ENCODE measurements at places on chromosomes 1 and 21.

DNA sequence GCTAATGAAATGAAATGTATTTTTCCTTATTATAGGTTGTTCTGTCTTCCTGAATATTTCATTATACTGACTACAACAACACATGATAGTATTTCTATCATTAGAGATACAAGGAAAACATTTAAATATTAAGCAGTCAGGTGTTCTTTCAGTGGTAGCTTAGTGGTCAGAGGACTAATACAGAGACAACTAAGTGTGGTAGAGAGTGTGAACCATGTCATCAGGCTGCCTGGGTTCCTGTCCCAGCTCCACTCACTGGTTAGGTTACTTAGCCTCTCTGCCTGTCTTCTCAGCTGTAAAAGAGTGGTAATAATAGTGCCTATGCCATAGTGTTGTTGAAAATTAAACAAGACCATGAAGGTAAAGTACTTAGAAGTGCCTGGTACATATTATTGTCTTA, 3.9 kb downstream of the UAP1 start:
- no peak for DNase-seq

- DNase-seq, result peak; percentile 67
Observed at GRCh38 chr1:93304716-93305138, 41.0 kb upstream of the DR1 start.

DNA sequence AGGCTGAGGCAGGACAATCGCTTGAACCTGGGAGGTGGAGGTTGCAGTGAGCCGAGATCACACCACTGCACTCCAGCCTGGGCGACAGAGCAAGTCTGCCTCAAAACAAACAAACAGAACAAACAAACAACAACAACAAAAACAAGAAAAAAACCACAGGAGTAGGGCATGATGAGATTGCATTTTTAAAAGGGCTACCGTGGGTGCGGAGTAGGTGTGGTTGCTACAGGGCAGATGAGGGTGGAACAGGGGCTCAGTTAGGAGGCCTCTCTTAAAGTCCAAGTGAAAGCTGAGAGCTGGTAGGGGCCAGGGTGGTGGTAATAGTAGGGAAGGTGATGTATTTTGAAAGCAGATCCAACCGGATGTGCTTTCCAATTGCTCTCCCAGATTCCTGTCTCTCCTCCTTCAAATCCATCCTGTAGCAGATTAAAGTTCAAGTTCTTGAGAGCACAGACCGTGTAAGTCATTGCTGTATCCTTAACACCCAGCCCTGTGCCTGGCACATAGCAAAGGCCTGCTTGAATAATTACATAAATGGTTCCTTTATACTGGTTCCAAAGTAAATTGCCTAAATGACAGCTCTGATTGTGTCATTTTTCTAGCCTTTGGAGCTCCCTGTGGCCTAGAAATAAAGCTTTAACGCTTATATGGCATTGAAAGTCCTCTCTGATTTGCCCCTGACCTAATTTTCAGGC, 4.2 kb upstream of the LINGO4 start:
- no peak for DNase-seq

DNA sequence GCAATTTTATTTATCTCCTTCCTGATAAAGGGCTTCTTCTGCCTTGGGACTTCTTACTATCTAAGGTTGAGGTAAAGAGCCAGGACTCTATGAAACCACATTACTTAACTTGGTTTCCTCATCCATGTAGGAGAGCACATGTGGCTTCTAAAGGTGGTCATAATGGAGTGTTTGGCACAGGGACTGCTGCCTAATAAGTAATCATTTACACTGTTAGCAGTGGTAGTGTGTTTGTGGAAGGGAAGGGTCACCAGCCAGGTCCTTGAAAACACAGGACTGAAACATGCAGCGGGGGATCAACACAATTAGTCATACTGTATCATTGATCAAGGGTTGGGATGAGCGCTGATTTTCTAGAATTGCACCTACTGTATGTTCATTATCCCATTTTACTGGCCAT, 59.6 kb downstream of the UCK2 start:
- DNase-seq, result no peak

DNA sequence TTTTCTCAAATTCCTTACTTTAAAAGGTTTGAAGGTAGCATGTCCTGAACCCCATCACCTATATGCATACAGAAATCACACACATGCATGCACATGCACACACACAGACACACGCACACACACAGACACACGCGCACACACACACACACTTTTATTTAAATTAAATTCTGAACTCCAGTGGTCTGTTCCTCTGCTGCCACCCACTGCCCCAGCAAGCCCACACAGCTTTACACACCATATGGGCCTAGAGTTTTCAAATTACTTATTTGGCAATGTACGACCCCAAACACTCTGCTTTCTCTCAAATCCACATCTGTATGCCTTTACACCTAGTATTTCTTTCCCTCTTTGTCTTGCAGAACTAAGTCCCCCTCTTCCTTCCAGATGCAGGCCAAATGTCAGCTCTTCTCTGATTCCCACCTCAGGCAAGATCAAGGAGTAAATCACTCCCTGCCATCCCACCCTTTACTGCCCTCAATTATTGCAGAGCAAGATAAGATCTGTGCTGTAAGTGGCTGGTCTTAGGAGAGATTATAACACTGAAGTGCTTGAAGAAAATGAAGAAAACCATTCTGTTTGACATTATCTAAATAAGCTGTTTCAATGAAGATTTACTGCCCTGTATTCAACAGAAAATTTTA, 429.9 kb upstream of the CXADR start:
- no peak for DNase-seq

DNA sequence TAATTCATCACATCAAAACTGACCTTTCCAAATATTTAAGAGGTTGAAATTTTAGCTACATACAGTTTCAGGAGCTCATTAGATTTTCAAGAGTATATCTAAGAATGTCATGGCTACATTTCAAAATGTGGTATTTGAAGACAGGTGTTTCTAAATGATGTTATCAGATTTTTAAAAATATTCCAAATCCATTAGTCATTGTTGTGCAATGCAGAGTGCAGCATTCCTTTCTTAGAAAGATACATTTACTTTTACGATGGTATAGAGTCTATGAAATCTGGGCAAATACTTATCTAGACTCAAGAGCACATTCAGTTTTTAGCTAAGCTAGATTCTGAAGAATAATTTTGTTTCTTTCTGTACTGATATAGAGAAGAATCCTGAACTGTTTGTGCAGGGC, 230.3 kb downstream of the CHRM3 start:
- no peak for DNase-seq

GRCh38 chr21:35256468-35256988, 207.4 kb upstream of the RUNX1 start:
- peak; percentile 99 for DNase-seq

DNA sequence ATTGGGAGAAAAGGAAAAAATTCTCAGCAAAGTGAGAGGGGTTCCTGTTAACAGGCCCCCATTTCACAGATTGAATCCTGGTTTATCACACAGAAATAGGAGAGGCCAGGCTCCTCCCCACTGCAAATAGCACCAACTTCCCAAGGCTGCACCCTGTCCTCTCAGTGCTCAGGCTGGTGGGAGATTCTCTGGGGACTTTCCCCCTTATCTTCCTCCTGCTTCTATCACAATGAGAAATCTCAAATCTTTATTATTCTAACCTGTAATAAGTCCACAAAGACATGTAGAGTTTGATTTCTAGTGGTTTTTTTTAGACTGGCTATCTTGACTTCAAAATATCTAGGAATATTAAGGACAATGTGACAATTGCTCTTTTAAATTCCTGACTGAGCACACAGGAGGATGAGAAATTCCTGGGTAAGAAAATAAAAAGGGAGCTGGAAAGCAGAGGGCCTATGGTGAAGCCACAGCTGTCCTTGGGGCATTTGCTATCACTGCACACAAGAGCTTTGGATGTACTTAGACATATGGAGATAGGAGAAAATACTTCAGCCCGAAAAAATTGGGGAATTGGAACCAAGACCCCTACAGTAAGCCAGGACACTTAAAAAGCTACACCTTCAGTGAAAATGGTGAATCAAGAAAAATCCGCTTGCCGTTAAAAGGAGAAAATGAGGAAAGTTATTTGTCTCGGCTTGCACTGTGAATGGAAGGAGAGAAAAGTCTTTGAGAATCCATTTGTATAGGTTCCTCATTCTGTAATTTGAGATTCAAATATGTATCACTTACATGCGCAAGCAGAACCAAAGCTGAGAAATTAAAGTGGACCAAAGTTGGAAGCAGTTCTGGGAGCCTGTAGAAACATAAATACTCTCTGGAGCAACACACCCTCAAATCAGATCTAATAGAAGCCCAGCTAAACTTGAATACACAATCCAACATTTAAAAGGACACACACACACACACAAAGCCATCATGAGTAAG, 65.9 kb upstream of the C1orf105 start:
- DNase-seq, result no peak

DNA sequence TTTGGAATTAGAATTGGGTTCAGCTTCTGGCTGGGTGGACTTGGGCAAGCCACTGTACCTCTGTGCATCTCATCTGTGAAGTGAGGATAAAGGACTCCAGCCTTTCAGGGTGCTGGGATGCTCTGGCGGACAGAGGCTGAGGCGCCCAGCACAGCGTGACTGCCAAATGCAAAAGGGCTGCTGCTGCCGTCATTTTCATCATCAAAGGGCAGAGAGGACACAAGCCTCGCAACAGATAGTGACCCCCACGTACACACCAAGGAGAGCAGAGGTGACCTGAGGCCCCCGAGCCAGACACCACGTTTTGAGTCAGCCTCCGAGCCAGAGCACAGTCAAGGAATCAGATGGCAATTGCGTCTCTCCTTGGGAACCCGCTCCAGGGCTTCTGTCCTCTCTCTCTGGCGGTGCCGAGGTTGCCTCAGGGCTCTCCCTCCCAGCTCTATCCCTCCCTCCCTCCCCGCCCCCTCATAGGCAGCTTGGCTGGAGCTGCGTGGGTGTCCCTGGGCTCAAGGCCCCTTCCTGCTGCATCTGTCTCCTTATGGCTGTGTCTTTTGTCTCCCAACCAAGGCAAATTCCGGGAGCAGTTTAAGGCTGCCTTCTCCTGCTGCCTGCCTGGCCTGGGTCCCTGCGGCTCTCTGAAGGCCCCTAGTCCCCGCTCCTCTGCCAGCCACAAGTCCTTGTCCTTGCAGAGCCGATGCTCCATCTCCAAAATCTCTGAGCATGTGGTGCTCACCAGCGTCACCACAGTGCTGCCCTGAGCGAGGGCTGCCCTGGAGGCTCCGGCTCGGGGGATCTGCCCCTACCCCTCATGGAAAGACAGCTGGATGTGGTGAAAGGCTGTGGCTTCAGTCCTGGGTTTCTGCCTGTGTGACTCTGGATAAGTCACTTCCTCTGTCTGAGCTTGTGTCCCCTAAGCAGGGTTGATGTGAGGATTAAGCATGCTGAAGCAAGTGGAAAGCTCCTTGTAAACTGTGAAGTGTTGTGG, 9.0 kb downstream of the HCRTR1 start:
- DNase-seq, result no peak

DNA sequence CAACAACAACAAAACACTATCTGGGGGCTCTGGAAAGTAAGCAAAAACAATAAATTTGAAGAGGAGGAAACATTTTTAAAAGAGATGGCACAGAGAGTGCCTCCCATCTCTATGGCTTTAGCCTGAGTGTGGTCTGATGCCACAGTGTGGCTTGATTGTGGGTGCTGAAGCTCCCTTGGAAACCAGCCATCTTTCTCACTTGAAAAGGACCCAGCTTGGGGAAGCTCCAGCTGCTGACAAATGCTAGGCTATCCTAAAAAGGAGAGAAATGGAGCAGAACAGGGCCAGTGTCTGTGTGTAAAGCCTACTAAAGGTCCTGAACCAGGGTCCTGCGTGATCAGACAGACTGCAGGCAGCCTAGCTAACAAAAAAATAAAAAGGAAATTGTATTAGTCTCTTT, 642.0 kb upstream of the PTBP2 start:
- DNase-seq, result no peak

GRCh38 chr1:207058878-207059867, 6.1 kb downstream of the PFKFB2 start:
- no peak for DNase-seq

GRCh38 chr1:101017448-101017847, 8.1 kb downstream of the DPH5 start:
- DNase-seq, result no peak
